ENCODE measurements at places on chromosomes 12 and 14. TPM values are rescaled to one million over a fixed set of nuclear protein-coding genes. Genes with fewer than 3 reads are reported as not detected.

Gene CKAP4
- 20.2 TPM for total RNA-seq

Gene NIN
- 39.6 TPM for total RNA-seq

Gene KERA
- total RNA-seq = not detected

Gene PRH2
- not detected for total RNA-seq

Gene MIP
- not detected for total RNA-seq

Gene OR6C2
- not detected for total RNA-seq

Gene NDUFA12
- total RNA-seq = 76.5 TPM

Gene ARHGEF25
- total RNA-seq = 13.6 TPM

Gene TPH2
- not detected for total RNA-seq

Gene SRRM4
- total RNA-seq = not detected

Gene LTA4H
- total RNA-seq = 156 TPM

Gene ACOT6
- not detected for total RNA-seq

Gene GSC
- 8.5 TPM for total RNA-seq

Gene CDH24
- 2.0 TPM for total RNA-seq

Gene VWF
- total RNA-seq = 853 TPM

Gene LHX5
- total RNA-seq = not detected

Gene MYL6B
- total RNA-seq = 15.1 TPM

Gene PDZRN4
- total RNA-seq = 1.7 TPM

Gene NGB
- total RNA-seq = not detected

Gene KLRC1
- 0.51 TPM for total RNA-seq

Gene L2HGDH
- 3.5 TPM for total RNA-seq

Gene TAS2R10
- 2.3 TPM for total RNA-seq

Gene PTPN21
- 12.6 TPM for total RNA-seq

Gene MGP
- 207 TPM for total RNA-seq

Gene CLEC2A
- total RNA-seq = not detected

Gene SIX6
- not detected for total RNA-seq

Gene SMARCC2
- total RNA-seq = 116 TPM

Gene GAS2L3
- 8.3 TPM for total RNA-seq

Gene TAS2R20
- 3.0 TPM for total RNA-seq

Data from subcutaneous adipose tissue (tissue), 4 donors.